ENCODE measurements at places on chromosomes 7 and 10.

DNA sequence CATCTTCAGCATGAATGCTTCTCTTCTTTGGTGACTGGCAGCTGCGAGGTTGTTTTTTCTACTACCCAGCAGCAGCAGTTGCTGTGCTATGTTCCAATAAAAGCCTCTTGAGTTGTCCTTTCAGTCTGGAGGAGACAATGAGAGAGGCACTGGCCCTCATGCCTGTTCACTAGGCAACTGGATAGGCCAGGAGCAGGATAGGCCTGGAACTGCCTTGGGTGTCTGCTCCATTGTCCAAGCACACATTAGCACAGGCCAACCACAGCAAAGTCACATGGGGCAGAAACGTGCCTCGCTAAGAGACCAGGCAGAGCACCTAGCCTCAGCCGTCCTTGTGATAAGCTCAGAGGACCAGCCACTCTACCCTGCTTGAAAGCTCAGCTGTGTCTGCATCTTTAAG lies 76.9 kb upstream of the PDCD4 start:
- DNase-seq = no peak

- no peak for DNase-seq
Observed at GRCh38 chr7:29077854-29078253, 68.5 kb downstream of the CPVL start.

- DNase-seq = no peak
Observed at GRCh38 chr10:72087969-72088888, at the start of gene SPOCK2. Gene SPOCK2, minus strand, starts transcription at chr10:72088551. Its CDS starts 223 bp downstream, at chr10:72088328.

GRCh38 chr10:114684084-114684821 lies 26.2 kb upstream of the ABLIM1 start:
- DNase-seq = no peak

DNA sequence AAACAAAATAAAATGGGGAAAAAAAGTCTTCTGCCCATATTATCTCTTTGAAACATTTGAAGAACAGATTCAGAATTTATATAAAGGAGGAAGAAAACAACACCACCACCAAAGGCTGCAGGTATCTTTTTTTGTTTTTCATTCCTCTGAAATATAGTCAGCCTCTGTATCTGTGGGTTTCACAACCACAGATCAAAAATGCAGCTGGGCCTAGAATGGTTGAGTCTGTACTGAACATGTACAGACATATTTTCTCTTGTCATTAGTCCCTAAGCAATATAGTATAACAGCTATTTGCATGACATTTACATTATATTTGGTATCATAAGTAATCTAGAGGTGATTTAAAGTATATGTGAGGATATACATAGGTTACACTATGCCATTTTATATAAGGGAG lies 559.7 kb upstream of the LRRN3 start:
- no peak for DNase-seq

- DNase-seq = peak; percentile 32
Observed at GRCh38 chr7:42930889-42931288, 1.1 kb downstream of the PSMA2 start.

DNA sequence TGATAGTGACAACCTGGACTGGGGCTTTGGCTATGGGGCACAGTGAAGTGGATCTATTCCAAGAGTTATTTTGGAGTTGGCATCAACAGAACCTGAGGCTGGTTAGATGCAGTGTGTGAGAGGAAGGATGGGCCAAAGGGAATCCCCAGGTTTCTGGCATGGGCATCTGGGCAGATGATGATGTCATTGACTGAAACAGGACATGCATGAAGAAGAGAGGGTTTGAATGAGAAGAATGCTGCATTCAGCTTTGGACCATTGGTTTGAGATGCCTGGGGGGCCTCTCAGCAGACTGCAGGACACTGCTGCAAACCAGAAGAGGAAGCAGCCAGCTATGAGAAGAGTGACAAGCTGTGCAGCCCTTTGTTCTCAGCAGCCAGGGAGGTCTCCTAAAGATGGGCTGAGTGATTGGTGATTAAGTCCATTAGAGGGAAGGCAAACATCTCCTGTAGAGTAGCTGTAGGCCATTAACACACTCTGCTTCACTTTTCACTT lies 23.1 kb upstream of the PIK3CG start:
- no peak for DNase-seq

GRCh38 chr7:70082099-70082611 lies 483.9 kb downstream of the AUTS2 start:
- DNase-seq = no peak

- no peak for DNase-seq
Observed at GRCh38 chr10:26746061-26746460, 48.6 kb downstream of the PDSS1 start.

DNA sequence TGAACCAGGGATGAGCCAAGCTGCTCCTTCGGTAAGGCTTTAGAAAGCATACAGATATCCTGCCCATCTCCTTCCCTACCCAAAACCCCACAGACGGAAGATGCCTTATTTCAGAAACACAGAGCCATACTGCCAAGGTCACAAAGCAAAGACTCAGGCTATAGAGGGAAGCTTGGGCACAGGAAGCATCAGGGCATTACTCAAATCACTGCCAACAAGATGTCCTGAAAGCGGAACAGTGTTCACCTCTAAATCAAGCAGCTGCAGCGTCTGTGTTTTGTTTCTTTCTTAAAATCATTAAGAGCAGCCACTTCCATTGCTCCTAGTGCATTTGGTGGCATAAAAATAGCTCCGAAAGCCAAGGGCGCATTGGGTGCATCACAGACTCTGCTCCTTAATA lies 307.3 kb downstream of the SORCS1 start:
- no peak for DNase-seq

- DNase-seq = no peak
Observed at GRCh38 chr7:27123007-27123476, 7.5 kb downstream of the HOXA4 start.

DNA sequence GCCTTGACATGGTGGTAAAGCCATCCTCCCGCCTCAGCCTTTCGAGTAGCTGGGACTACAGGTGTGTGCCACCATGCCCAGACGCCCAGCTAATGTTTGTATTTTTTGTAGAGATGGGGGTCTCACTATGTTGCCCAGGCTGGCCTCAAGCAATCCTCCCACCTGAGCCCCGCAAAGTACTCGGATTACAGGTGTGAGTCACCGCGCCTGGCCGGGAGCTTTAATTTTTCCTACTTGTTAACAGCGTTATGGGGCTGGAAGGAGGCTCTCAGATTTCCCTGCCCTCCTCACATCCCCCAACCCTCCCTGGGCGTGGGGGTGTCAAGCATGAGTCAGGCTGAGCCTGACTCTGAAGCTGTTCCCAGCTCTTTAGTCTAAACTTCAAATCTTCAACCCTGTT lies 8.3 kb downstream of the ALKBH4 start:
- DNase-seq = no peak

DNA sequence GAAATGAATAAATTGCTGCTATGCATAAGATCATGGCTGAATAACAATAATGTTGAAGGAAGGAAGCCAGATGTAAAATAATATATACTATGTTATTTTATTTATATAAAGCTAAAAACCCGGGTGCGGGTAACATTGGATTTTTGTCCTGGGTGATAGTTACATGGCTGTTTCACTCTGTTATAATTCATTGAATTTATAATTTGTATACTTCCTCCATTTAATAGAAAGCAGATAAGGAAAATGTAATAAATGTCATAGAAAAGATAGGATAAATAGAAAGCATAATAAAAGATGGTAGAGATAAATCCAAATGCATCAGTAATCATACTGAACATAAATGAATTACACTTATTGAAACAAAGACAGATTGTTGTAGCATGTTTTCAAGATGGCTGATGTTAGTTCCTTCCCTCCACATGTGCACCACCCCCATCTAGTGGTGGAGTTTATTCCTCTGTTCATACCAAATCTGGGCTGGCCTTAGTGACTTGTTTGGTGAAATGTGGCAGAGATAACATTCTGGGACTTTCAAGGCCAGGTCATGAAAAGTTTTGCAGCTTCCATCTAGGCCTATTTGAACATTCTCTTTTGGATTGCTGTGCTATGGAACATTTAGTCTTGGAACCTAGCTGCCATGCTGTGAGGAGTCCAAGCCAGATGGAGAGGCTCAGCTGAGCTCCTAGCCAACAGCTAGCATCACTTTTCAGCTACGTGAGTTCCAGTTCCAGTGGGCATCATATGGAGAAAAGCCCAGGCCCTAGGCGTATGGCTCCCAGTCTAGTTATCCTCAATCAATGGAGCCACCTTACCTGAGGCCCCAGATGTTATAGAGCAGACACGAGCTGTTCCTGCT lies 46.9 kb downstream of the AHCYL2 start:
- peak; percentile 72 for DNase-seq

DNA sequence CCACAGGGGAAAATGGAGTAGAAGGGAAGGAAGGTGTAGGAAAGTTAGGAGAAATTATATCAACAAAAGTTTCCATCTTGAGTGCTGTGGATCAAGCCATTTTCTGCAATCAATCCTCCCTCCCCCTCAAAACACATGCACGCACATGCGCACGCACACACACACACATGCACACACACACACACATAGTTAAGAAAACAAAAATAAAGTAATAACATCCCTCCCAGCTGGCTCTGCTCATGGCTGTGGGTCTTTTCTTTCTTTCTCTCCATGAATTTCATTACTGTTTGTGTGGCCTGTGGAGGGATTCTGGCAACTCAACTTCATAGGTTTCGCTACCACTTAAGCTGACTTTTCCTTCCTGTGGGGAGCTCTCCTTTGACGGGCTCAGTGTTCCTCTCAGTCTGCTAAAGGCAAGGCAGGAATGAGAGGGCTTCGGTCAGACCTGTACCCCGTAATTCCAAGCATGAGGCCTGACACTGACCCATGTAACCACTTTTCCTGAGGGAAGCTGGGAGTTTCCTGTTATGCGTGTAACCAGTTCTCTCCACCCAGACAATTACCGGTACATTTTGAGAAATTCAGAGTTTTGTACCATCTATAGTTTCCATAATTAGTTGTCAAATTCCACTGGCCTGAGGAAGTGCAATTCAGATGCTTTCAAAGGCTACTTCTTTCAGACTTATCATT lies 79.8 kb downstream of the ZNF92 start:
- DNase-seq = no peak

DNA sequence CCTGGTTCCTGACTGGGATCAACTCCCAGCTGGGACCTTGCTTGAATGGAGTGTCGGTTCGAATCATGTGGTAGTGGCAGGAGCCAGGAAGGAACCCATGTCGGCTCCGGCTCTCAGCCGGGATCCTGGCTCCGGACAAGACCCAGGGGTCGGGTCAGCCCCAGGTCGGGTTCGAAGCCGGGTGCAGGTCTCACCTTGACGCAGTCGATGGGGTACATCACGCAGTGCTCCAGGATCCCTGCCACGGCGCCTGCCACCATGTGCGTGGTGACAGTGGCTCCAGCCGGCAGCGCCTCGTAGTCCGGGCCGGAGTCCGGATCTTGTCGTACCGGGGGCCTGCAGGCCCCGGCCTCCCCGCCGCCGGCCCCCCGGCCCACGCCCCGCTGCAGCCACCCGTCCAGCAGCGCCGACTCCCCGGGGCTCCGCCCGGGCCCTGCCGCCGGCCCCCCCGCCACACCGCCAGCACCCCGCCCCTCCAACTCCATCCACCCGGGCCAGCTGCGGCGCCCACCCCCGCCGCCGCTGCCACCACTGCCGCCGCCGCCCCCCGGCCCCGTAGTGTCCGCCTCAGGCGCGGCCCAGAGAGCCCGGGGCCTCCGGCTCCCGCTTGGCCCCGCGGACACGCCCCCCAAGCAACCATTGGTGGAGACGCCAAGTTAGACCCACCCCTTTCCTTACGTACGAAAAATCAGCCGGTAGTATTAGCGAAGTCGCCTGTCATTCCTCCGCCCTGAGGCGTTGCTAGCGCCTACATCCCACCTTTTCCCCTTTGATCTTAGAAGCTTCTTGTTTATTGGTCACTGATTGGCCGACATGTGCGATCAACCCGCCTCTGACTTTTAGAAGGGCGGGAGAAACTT lies at the start of gene SLC25A28:
Gene SLC25A28 (minus strand): TSS at position 589 of the 860 bp plus-strand sequence. CDS start 104 bp downstream, at position 485.
- peak; percentile 99 for DNase-seq

GRCh38 chr10:13708256-13708990 lies 121.7 kb downstream of the PRPF18 start:
- no peak for DNase-seq

- DNase-seq = no peak
Observed at GRCh38 chr7:150642926-150643325, 10.7 kb upstream of the GIMAP6 start.

DNA sequence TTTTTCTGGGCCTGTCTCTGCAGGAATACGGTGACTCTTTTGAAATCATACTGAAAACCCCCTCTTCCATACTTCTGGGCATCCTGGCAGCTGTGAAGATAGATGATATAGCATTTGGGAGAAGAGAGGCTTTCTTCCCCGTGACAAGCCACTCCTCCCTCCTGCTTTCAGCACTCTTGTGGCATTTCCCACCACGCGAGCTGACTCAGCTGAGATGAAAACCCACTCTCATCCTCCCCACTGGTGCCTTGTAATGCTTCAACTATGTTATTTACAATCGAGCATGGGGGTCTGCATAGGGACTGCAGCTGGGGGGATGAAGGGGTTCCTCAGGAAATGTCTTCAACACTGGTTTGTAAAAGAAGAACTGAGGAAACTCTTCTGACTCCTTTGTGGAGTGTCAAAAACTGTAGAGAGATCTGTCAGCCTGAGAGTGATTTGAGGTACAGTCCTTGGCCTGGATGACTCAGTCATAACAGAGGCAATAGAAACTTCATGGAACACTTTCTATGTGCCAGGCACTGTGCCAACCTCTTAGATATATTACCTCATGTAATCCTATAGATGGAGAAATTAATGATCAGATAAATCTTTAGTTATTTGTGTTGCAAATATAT lies 1.7 kb upstream of the TBATA start:
- DNase-seq = no peak

GRCh38 chr7:137241655-137242360 lies 101.7 kb downstream of the PTN start:
- no peak for DNase-seq

DNA sequence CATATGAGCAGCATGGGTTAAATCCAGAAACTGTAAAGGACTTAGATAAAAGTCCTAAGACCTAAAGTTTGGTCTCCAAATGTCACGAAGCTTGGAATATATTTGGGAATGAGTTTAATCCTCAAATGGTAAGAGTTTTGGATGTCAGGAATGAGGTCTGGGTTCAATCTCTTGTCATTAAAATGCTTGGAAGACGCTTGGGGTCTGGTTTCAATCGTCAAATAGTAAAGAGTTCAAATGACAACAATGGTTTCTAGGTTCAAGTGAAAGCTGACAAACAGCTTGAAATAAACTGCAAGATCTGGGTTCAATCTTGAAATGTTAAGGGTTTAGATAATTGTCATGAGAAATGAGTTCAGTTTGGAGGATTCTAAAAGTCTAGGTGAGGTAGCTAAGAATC lies 385.5 kb upstream of the HPS1 start:
- no peak for DNase-seq

- no peak for DNase-seq
Observed at GRCh38 chr10:75857269-75857846, 425.9 kb downstream of the LRMDA start.

DNA sequence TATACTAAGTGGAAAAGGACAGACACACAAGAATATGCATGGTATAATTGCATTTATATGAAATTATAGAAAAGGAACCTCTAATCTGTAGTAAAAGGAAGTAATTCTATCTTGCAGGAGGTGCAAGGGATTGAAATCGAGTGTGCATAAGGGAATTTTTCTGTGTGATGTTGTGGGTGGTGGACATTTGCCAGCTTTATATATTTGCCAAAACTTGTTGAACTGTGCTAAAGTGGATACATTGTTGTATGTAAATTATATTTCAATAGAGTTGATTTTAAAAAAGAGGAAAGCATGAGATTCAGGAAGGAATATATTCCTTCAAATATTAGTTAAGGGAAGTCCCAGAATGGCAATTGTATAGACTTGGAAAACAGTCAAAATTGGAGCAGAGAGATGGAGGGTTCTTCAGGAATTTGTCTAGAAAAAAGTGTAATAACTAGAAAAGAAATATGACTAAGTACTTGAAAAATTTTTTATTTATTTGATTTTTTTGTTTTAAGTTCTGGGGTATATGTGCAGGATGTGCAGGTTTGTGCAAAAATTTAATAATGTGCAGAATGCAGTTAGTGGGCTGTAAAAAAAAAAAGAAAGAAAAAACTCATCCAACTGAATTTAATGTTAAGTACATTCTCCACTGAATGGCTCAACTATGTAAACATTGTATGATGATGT lies 96.1 kb downstream of the ARL4A start:
- no peak for DNase-seq

Data from erythroblast (primary cell).